ENCODE measurements at places on chromosomes 12 and 14.

- no peak for DNase-seq
Observed at GRCh38 chr12:92988622-92989130, 59.6 kb upstream of the EEA1 start.

DNA sequence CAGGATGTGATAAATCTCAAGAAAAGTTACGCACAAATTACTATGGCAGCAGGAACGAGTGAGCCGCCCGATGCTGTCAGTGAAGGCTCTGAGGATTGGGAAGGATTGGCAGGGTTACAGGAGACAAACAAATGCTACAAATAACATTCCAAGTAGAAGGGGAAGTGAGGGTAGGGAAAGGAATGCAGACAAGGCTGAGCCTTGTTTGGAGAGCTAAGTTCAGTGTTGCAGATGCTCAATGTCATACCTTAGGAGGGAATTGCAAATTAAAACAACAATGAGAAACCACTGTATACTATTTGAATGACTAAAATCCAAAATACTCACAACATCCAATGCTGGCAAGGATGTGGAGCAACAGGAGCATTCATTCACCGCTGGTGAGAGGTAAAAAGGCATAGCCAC, 1.3 kb downstream of the CLEC9A start:
- DNase-seq: no peak

DNA sequence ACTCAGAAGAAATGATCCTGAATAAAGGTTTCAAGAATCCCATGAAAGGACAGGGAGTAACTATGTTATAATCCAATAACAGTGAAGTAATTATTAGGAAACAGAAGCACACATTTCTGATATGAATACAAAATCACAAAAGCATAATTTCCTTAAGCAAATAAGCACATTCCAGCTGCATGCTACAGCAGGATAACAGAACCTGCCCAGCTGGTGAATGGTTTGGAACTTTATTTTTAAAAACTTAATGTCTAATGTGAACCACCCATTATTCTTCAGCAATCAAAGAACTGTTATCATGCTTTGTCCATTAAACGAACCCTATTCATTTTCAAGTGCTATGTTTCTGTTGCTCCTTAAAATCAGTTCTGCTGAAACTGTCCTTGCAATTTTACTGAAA, 13.4 kb downstream of the SPTLC2 start:
- DNase-seq: no peak

- no peak for DNase-seq
Observed at GRCh38 chr12:106910202-106910601, 45.5 kb upstream of the TMEM263 start.

- no peak for DNase-seq
Observed at GRCh38 chr12:52675301-52675701, 4.9 kb downstream of the KRT1 start.

GRCh38 chr14:65462411-65462810, 49.9 kb downstream of the FUT8 start:
- DNase-seq: no peak

DNA sequence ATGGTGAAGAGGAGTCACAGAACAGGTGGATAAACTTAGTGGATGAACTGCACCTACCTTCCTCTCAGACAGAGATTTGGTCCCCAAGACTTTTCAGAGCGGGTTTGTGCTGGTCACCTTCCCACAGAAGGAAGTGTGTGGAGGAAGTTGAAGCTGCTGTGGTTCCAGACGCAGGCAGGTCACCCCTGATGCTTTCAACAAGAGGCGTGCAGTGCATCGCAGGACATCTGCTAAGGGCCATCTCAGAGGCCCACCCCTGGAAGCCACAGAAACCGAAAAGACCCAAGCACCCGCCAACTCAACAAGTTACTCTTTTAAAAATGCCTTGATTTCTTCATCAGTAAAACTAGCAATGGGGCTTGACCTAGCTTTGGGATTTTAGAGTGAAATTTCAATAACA, 1.0 kb upstream of the GPX2 start:
- DNase-seq: no peak

DNA sequence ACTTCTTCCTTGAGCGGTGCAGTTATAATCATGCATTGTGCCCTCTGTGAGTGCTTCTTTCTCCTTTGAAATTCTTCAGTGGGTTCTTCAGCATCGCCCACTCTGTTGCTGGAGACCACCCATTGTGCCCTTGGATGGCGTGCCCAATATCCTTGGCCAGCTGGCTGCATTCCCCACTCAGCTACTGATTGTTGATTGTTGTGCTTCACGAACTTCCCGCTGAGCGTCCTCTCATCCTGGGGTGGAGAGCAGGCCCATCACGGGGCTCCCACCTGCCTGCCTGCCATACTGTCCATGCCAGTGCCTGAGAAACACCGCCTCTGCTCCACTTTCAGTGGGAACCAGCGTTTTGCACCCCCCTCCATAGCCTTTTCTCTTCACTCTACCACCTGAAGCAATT, 8.6 kb upstream of the SSTR1 start:
- DNase-seq: no peak

DNA sequence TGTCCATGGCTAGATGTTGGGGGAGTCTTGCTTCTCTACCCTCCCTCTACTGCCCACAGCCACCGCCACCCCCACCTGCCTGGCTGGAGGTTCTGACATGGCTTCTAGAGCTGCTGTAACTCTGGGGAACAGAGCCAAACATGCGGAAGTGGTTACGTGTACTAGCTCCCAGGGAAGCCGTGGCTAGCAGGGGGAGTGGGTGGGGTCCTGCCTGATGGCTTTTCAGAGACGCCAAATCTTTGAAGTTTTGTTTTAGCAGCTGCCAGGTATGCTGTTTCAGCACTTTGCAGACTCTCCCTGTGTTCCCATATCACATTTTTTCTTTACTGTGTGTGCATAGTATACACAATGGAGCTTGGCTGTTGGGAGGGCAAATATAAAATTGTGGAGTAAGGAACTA, 150.3 kb downstream of the TGFB3 start:
- DNase-seq: no peak

All from activated naive CD8-positive, alpha-beta T cell treated with anti-CD3 and anti-CD28 coated beads, Interleukin-2, amount 50 U/mL, for 16 hours (primary cell).